Mesothelial cell of epicardium (in vitro differentiated cells): ENCODE measurements at places on chromosomes 4 and X.
A peak's percentile ranks its signal among the peaks of the same experiment; 100 is the strongest.

GRCh38 chr4:18847249-18847890, 825.8 kb upstream of the LCORL start:
- DNase-seq, result no peak

- no peak for DNase-seq
These were observed 155.6 kb downstream of the CBR4 start for GRCh38 chr4:168854350-168854921.

GRCh38 chr4:145497199-145498149, 15.8 kb downstream of the SMAD1 start:
- no peak for DNase-seq

DNA sequence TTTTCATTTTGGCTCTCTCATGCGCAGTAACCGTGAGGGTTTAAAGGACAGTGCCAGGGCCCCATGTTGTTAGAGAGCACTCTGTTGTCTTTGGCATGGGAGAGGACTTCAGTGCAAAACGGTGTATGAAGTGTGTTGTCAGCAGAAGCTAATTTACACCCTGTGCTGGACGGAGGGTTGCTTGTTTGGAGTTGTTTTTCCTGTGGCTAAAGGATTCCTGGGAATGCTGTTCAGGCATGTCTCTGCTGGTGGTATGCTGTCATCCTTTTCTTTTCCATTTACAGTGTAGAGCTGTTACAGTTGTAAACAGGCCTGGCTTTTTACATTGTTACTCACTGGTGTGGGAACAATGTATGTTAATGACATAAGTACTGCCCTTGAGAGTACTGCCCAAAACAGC, 206.3 kb downstream of the CBR4 start:
- DNase-seq, result no peak

DNA sequence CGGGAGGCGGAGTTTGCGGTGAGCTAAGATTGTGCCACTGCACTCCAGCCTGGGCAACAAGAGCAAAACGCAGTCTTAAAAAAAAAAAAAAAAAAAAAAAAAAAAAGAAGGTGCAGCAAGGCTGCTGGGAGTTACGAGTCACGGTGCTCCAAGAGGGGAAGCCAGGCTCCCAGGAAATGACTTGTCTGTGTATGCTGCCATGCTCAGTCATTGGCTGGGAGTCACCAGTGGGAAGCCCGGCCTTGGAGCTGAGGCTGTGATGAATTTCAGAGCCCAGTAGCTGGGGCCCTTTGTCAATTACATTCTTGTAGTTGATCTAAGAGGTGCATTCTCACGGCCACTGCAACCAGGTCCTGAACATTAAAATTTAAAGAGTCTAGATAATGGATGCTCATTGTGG, 1105.1 kb upstream of the TENM3 start:
- DNase-seq, result no peak

DNA sequence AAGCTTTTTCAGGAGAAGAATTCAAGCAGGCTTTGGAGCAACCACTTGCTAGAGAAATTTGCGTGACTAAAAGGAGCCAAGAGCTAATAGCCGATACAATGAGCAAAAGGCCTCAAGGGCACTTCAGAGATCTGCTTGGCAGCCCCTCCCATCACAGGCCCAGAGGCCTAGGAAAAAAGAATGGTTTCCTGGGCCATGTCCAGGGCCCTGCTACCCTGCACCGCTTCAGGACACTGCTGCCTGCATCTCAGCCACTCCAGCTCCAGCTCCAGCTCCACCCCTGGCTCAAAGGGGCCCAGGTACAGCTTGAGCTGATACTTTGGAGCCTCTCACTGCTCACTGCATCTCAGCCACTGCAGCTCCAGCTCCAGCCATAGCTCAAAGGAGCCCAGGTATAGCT, 98.9 kb downstream of the FAM13A start:
- no peak for DNase-seq

DNA sequence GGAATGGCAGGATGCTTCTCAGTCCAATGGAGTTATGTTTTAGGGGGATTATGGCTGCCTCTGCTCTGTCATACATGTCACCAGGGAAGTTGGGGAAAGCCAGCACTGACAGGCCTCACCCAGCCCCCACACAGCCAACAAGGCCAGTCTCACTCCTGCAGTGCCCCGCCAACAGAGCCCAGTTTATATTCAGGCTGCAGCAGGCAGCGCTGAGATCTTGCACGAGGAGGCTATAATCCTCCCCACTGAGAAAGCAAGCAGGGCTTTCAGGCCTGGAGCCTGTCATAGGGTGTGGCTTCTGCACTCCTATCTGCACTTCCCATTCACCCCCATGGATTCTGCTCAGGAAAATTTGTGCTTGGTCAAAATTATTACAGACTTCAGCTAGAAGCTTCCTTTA, 25.1 kb downstream of the ADAD1 start:
- DNase-seq, result no peak

- peak; percentile 50 for DNase-seq
These were observed at the start of gene TMSB15A for GRCh38 chrX:102515975-102516941. TSS of gene TMSB15A (minus strand) at chrX:102516739.

GRCh38 chr4:22514001-22514400, 1.9 kb downstream of the ADGRA3 start:
- DNase-seq, result no peak

DNA sequence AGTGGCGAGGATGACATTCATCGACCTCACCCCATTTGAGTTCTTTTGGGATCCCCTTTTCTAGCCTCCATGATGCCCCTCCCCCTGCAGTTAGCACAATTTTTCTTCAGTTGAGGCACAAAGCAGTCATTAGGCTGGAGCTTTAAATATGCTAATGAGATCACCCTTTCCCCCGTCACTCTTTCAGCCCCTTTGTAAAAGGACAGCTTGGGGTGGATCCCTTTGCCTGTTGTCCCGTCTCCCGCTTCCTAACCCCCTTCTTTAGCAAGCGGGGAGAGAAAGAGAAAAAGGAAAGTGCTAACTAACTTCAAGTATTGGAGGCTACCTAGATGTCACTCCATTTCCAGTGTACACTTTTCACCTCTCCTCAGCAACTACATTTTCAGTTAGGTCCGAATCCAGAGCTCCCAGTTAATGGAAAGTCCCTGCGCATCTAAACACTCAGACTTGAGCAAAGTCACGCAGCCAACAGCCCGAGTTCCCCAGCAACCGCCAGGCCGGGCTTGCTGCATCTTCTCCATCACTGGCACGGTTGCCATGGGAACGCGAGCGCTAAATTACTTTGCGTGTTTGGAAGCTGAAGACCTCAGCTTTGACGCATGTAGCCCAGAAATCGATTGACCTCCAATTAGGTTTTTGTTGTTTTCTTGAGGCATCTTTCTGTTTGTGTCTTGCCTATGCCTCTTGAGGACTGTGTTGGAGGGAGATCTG, 76.8 kb downstream of the RTL5 start:
- DNase-seq, result no peak

GRCh38 chr4:104747635-104748034, 252.9 kb upstream of the CXXC4 start:
- no peak for DNase-seq

DNA sequence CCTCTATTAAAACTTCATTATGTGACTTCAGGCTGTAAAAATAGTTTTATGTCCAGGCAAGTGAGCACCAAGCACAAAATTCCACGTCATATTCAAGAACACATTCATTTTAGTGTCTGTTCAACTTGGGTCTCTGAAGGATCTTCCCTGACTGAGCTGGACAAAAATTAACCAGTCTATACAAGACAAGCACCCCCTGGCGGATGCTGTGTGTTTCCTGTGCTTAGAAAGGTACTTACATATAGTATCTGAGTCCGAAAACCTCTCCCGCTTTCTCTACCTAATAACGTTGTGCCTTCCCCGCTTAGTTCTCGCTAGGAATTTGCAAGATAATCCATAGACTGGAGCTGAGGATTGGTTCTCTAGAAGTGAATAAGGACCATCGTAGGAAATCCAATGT, 2214.5 kb upstream of the TENM3 start:
- peak; percentile 50 for DNase-seq

DNA sequence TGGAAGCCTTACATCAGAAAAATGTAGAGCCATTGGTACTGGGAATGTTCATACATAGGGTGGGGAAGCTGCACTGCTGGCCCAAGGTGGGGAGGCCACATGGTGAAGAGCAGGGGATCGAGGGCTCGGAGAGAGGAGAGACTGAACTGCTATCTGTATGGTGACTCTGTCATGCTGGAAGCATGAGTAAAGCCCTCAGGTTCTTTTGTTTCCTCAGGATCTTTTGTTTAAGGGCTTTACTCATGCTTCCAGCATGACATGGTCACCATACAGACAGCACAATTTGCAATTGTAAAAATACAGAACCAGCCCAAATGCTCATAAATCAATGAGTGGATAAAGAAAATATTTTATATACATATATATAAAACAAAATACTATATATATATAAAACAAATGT, 78.4 kb downstream of the KLF8 start:
- no peak for DNase-seq
